Activated naive CD8-positive, alpha-beta T cell treated with anti-CD3 and anti-CD28 coated beads, Interleukin-2, amount 50 U/mL, for 24 hours (primary cell): ENCODE measurements at places on chromosomes 13 and 19.

GRCh38 chr13:21625366-21625765 lies 21.4 kb upstream of the MICU2 start:
- DNase-seq = no peak

DNA sequence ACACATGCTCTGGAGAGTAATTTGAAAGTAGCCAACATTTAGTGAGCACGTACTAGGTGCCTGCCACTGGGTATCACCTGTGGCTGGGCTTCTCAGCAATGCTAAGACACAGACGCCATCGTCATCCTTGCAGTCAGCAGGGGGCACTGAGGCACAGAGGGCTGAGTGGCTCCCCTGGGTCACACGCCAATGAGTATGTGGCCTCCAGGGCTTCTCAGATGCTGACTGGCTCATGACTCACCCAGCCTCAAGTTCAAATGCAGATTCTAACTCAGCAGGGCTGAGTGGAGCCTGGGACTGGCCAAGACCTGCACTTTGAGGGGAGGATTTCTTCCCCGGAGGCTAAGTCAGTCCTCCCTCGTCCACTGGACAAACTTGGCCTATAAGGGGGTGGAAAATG lies 115.1 kb upstream of the CACNA1A start:
- DNase-seq = peak; percentile 65

GRCh38 chr13:48505597-48506091 lies 27.2 kb downstream of the RCBTB2 start:
- DNase-seq = no peak

DNA sequence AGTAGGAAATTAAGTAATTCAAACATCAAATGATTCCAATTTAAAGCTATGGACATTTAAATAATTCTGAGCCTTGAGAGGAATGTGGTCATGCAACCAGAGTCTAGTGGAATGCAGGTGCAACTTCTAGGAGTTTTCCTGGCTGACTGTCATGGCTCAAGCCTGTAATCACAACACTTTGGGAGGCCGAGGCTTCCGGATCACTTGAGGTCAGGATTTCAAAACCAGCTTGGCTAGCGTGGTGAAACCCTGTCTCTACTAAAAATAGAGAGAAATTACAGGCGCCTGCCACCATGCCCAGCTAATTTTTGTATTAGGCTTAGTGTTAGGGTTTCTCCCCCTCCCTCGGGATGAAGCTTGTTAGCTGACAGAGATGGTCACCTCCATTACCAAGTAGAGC lies 6.4 kb downstream of the ZNF808 start:
- DNase-seq = no peak

DNA sequence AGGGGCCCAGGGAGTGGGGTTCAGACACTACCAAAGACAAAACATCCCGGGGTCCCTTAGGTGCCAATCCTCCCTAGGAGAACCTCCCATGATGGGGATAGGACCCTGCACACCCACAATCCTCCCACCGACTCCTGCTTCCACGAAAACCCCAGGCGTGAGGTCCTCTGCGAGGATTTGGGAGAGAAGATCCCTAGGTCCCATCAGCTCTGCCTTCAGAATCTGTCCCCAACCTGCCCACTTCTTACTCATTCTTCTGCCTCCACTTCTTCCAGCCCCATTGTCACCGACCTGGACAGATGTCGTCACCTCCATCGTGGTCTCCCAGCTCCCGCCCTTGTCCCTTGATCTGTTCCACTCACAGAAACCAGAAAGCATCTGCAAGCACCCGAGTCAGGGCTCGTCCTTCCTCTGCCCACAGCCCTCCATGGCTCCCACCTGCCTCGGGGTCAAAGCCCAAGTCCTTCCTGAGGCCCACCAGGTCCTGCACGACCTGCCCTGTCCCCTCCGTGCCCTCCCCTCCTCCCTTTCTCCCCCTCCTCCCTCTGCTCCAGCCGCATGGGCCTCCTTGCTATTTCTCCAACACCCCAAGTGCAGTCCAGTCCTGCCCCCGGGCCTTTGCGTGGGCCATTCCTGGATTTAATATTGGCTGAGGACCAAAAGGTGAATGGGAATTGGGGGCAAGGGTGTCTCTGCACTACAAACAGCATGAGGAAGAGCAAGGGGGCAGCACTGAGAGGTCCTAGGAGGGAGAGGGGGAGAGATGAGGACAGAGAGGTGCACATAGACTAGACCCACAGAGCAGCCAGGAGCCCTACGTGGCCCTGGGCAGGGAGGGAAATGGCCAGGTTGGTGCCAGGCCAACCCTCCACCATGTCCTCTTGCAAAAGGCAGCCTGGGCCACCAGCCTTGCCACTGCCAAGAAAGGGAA lies 51.3 kb downstream of the PTPRS start:
- no peak for DNase-seq

GRCh38 chr19:47243364-47243775 lies 12.4 kb upstream of the BBC3 start:
- DNase-seq = no peak
